ENCODE measurements at places on chromosomes 1 and 21.

- DNase-seq, result no peak
Measured at GRCh38 chr1:81231729-81232038, 569.0 kb upstream of the ADGRL2 start.

GRCh38 chr1:226104671-226105121 is 42.2 kb downstream of the H3-3A start:
- no peak for DNase-seq

DNA sequence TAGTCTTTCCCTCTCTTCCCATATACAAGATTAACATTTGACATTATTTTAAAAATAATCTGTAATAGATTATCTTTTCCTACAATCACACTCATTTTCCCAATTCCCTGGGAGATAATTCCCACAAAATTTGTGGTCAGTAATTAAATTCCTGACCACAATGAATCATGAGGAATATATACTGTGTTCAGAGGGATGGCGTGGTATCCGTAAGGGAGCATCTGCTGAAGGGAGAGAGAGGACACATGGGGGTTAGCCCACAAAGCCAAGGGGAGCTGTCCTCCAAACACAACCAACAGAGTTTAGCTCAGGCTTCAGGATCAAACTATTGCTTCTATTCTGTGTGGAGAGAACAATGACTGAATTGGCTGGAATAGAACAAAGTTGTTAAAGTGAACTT is 57.1 kb upstream of the PPP2R5A start:
- DNase-seq, result no peak

GRCh38 chr1:31748365-31748764 is 15.8 kb downstream of the ADGRB2 start:
- DNase-seq, result no peak

- no peak for DNase-seq
Measured at GRCh38 chr1:49026230-49026811, 249.6 kb upstream of the BEND5 start.

DNA sequence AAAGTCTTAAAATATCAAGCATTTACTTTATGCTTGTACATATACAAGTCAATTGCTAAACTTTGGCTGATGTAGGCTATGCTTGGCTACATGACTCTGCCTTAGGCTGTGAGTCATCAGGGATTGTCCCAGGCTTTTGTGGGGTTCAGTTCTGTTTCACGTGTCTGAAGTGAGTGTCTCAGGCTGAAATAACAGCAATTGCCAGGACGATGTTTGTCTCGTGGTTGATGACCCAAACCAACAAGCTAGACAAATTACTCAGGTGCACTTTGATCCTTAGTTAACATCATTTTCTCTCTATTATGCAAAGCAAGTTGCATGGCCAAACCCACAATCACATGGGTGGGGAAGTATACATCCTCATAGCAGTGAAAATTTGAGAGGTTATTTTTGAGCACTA is 410.1 kb downstream of the BRINP3 start:
- DNase-seq, result no peak

GRCh38 chr1:235415008-235415904 is 48.0 kb downstream of the TBCE start:
- DNase-seq, result peak; percentile 40

- DNase-seq, result no peak
Measured at GRCh38 chr1:43414634-43415223, 25.0 kb downstream of the SZT2 start.

- DNase-seq, result no peak
Measured at GRCh38 chr1:43059640-43060574, 101.2 kb upstream of the SLC2A1 start.

DNA sequence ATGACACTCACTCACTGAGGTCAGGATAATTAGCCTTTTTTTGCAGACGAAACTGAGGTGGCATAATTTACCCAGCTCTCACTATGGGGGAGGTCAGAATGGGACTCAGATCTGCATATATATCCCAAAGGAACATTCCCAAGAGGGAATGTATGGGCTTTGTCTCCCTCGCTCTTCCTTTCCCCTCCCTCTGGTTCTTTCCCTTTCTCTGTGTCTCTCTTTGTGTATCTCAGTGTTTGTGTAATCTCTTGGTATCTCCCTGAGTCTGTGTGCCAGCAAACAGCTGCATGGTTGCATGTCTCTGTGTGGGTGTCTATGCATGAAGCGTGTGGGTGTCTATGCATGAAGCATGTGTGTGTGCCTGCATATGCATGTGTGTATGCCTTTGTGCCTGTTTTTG is 4.7 kb downstream of the TMEM39B start:
- DNase-seq, result no peak

- DNase-seq, result no peak
Measured at GRCh38 chr1:230138561-230139239, 71.7 kb downstream of the GALNT2 start.

- no peak for DNase-seq
Measured at GRCh38 chr1:177800400-177801088, 169.3 kb downstream of the SEC16B start.

GRCh38 chr1:166876540-166876838 is 425 bp upstream of the TADA1 start:
- no peak for DNase-seq

GRCh38 chr1:61741711-61742619 is at the start of gene PATJ:
TSS of gene PATJ (plus strand) at chr1:61742480. CDS start at chr1:61762893, 20,413 bp downstream.
- DNase-seq, result peak; percentile 32

DNA sequence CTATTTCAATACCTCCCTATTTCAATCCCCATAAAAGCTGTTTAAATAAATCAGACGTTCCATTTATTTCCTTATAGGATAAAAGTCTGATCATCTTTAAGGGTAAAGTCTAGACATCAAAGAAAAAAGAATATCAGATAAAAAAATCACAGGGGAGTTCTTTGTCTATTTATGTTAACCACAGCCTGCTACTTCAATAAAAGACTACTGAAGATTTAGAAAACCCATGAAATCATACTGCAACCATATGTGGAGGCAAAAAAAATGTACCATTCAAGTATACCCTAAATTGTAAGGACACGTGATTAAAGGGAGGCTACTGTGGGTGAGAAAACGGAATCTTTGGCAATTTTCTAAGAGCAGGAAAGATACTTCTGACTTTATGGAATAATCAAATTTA is 108.2 kb upstream of the TNFSF4 start:
- no peak for DNase-seq

DNA sequence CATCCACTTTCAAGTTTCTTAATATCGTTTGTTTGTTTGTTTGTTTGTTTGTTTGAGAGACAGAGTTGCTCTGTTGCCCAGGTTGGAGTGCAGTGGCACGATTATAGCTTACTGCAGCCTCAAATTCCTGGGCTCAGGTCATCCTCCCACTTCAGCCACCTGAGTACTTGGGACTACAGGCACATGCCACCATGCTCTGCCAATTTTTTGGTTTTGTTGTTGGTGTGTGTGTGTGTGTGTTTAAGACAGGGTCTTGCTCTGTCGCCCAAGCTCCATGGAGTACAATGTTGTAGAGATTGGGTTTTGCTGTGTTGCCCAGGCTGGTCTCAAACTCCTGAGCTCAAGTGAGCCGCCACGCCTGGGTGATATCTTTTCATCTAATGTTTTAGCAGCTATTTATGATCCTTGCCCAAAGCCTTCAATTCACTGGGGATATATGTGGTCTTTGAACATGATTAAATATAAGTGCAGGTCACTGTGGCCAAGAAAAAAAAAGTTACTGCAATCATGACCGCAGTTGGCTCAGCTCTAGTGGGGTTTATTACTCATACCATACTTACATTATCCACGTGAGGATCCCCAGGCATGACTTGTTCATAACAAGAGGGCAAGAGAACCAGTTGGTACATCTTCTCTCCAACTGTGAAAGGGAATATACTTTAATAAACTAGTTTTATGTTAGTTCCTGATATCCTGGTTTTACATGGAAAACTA is 8.0 kb downstream of the RRP1B start:
- no peak for DNase-seq

- DNase-seq, result no peak
Measured at GRCh38 chr1:228510101-228510802, 23.1 kb downstream of the RNF187 start.

DNA sequence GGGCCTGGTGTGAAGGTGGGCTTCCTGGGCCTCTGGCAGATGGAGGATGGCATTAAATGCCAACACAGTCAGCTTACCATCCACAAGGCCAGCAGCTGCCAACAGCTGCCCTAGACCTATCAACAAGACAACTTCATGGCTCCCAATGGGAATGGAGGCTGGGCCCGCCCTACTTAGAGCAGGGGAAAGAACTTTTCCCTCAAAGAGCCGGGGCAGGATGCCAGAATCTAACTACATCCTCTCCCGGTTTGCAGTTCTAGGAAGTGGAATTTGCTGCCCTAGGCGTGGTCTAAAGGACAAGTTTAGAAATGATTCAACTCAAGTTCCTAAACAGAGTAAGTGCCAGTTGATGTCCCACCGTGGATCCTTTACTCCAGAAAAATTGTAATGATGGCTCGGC is 13.1 kb downstream of the ICMT start:
- no peak for DNase-seq

GRCh38 chr1:209736490-209737117 is 19.2 kb upstream of the TRAF3IP3 start:
- no peak for DNase-seq
